ENCODE measurements at places on chromosomes 7 and 10.

- no peaks in the 10 kb centered on the region for H3K27me3 ChIP-seq
- no peaks in the 10 kb centered on the region for H3K36me3 ChIP-seq
- no peaks in the 10 kb centered on the region for H3K4me1 ChIP-seq
Measured at GRCh38 chr7:122038904-122039303, 105.1 kb downstream of the AASS start.

GRCh38 chr7:99984593-99984992, 8.8 kb upstream of the AZGP1 start:
- DNase-seq = no peak
- no peak overlapping the region for H3K27ac ChIP-seq
- no peaks in the 10 kb centered on the region for H3K27me3 ChIP-seq
- no peaks in the 10 kb centered on the region for H3K4me1 ChIP-seq
- no peak overlapping the region for H3K4me3 ChIP-seq
- no peaks in the 10 kb centered on the region for H3K36me3 ChIP-seq

DNA sequence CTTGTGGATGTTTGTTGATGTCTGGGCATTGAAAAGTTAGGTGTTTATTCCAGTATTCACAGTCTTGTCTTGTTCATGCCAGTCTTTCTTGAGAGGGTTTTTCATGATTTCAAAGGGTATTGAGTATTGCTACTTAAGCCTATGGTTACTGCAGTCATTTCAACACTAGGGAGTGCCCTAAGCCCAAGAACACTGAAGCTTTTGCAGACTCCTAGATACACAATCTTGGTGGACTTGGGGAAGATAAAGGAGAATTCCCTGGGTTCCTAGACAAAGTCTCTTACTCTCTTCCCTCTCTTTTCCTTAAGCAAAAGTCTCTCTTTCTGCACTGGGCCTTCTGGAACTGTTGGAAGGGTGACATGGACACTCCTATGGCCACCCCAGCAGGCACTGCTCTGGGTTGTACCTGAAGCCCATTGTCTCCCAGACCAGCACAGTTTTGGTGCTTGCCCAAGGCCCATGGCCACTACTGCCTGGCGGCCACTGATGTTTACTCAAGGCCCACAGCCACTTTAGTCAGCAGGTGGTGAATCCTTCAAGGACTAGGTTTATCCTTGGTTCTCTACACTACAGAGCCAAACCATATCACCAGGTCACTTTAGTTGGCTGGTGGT, 24.9 kb downstream of the SAMD9 start:
- no peak overlapping the region for H3K27ac ChIP-seq
- no peaks in the 10 kb centered on the region for H3K27me3 ChIP-seq
- H3K36me3 ChIP-seq = no peaks in the 10 kb centered on the region
- no peak for DNase-seq

- H3K4me3 ChIP-seq = no peak overlapping the region
- no peaks in the 10 kb centered on the region for H3K4me1 ChIP-seq
- no peak for DNase-seq
- no peaks in the 10 kb centered on the region for H3K27me3 ChIP-seq
- H3K36me3 ChIP-seq = no peaks in the 10 kb centered on the region
Measured at GRCh38 chr10:75097666-75098285, 13.7 kb upstream of the SAMD8 start.

- DNase-seq = no peak
- H3K4me1 ChIP-seq = peaks cover 6% of the 10 kb centered on the region
- H3K27me3 ChIP-seq = peaks cover 35% of the 10 kb centered on the region
- no peak overlapping the region for H3K4me3 ChIP-seq
- H3K27ac ChIP-seq = no peak overlapping the region
Measured at GRCh38 chr10:132788180-132788830, 2.4 kb upstream of the NKX6-2 start.

DNA sequence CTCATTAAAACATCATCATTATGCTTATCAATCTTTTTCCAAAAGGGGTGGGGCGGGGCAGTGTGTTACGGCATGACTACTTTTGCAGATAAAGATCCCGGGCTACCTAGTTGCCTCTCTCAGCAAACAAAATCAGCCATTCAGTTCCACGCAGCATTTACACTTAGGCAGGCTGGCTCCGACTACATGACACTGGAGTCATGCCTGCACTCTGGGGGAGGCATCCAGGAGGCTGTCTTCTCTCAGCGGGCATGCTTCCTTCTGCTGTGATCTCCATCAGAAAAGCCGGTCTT, 193.9 kb upstream of the TCF7L2 start:
- no peak overlapping the region for H3K27ac ChIP-seq
- no peaks in the 10 kb centered on the region for H3K36me3 ChIP-seq
- no peak for DNase-seq

- H3K4me3 ChIP-seq = no peak overlapping the region
- no peak overlapping the region for H3K27ac ChIP-seq
- H3K4me1 ChIP-seq = no peaks in the 10 kb centered on the region
- no peaks in the 10 kb centered on the region for H3K27me3 ChIP-seq
- no peak for DNase-seq
Measured at GRCh38 chr10:68090586-68090985, 15.5 kb upstream of the HERC4 start.

Data from ascending aorta (tissue), 2 donors.